ENCODE measurements at places on chromosomes 4 and X.

DNA sequence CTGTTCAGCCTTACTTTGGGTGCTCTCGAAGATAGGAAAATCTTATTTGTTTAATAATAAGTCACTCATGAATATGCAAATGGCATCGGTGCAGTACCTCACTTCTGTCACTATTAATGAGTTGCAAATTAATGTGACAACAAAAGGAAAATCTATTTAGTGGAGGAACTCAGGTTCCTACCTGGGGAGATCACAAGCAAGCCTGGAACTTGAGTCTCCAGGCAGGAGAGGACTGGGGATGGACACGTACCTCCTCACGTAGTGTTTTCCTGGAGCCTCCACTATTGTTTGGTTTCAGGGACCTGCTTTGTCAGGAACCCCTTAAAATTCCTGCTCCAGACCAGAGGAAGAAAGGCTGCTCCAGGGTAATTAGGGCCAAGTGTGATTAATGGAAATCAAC, 82.1 kb downstream of the BCOR start:
- no peak for DNase-seq

GRCh38 chr4:89308161-89308500, 531 bp upstream of the GPRIN3 start:
- peak; percentile 72 for DNase-seq

GRCh38 chrX:119763836-119764387, 5.5 kb downstream of the SOWAHD start:
- DNase-seq = no peak

DNA sequence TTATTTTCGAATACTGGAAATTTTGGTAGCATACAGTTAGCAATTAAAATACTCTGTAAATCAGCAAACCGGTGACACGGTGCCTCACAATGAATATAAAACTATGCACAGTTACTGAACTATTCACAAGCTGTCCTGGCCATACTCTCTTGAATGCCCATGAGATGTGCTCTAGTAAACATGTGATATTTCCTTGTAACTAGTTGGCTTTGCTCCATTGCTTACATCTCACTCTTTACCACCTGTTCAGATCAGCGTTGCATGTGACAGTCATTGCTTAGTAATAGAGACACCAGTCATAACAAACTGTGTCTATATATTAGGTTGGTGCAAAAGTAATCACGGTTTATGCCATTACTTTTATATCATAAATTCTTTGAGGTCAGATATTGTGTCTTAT, 897.9 kb upstream of the FTHL17 start:
- DNase-seq = no peak

DNA sequence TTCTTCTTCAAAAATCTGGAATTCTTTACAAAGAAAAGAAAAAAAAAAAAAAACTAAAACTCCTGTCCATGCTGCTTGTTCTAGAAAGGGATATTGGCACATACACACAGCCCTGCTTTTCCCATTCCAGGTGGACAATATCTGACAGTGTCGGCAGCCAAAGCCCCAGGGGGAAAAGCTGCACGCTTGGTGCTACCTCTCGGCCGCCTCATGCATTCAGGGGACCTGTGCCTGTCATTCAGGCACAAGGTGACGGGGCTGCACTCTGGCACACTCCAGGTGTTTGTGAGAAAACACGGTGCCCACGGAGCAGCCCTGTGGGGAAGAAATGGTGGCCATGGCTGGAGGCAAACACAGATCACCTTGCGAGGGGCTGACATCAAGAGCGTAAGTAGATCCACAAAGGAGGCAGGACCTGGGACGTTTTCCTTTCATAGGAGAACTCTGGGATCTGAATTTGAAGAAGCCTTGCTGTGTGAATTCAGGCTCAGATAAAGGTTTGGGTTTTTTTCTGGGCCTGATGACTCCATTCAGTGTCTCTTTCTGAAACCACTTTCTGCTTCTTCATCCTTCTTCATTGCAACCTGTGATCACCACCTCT, 71.9 kb downstream of the NPNT start:
- DNase-seq = no peak

- no peak for DNase-seq
Measured at GRCh38 chr4:153113838-153114105, 90.5 kb upstream of the TRIM2 start.

DNA sequence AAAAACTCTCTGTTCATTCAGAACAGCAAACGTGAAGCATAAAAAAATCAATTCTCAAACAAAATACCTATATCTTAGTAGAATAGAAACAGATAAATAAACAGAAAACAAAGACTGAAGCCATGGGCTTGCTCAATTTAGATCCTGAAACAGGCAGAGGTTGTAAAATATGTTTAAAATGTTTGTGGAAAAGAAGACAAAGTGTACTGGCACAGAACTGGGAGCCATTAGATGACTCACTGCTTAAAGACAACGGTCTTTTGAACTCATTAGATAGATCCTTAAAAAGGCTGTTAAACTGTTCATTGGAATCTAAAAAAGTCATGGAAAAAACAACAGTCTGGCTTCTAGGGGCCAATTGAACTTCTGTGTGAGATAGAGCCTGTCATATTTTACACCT, 247.0 kb upstream of the NDST4 start:
- DNase-seq = no peak

All from suppressor macrophage (primary cell).